ENCODE measurements at places on chromosomes 11 and 22.

DNA sequence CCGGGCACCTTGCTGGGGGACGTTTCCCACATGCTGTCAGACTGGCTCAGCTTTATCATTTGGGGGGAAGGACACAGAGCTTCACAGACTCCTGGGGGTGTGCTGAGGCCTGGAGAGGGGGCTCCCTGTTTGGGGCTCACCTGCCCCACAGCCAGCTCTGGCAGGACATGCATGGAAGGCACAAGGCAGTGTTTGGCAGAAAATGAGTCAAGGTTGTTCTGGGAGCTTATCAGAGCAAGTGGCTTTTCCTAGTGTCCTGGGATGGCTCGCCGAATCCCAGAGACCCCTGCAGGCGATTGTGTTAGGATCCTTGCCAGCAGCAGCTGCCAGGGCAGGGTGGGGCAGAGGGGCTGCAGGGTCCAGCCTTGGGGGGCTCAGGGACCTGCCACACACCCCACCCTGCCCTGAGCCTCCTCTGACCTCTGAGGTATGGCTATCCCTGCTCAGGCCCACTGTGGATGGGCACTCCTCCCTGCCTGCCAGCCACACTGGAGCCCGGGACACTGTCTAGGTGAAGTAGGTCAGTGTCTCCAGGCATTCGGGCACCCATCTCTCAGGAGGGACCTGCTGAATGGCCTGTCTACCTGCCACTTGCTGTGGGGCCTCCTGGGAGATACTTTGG is 1323.0 kb downstream of the BRD1 start:
- DNase-seq: no peak

DNA sequence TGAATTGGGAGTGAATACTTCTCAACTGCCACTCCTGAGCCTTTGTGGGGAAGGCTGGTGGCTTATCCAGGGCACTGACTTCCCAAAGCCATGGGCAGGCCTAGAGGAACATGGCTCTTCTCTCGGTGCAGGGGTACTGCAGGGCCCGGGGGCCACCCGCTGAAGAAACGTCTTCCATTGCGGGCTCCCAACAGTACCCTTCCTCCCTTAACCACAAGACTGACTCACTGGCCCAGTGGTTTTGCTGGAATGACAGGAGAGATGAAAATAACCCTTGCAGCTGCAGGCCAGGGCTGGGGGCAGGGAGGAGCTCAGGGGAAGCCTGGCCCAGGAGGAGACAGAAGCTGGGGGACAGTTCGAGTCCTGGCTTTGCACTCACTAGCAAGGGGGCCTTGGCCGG is 13.5 kb downstream of the TXN2 start:
- DNase-seq: no peak

DNA sequence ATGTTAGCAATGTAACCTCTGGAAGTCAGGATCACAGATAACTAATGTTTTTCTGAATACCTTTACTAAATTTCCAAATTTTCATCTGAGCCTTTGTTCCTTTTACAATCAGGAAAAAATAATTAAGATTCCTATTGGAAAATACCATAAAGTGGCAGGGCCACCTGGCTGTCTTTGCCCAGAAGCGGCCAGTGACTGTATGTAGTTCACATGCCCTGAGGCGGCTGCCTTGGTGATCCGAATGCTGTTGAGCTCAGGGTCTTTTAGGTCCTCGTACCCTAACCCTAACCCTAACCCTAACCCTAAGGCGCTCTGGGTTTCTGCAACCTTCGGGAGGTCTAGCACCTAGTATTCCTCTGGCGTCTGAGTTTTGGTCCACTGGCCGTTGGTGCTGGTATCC is 8.5 kb upstream of the ARFGAP3 start:
- DNase-seq: no peak

DNA sequence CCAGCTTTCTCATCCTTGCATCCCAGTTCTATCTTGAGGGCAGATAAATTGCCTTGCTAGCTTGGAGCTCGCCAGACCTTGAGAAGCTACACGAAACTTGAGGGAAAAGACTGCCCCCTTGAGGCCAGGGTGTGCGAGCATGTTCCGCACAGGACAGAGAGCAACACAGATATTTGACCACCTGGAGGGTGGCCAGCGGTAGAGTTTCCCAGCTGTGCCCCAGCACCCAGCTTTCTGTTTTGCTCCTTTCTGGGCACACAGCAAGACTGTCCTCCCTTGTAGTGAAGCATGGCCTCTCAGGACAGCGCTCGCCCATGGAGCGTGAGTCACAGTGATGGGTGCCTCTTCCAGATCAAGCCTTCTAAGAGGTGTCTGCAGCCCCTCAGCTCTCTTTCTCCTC is 23.5 kb downstream of the SPATA19 start:
- no peak for DNase-seq

DNA sequence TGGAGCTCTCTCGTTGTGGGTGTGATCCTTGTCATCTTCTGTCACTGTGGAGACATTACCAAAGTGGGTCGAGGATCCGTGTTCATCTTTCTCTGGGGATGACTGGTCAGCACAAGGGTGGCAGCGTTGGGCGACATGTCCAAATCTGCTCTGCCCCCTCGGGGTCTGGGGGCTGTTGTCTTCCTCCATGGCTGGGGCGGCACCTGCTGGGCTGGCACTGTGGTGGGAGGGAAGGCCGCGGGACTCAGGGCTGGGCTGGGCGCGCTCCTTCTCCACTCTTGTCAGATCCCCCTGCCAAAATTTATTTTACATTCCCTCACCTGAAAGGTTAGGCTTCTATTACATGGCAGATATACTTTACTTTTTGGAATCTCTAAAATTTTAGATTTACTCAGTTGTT is 96.4 kb downstream of the UVRAG start:
- no peak for DNase-seq

DNA sequence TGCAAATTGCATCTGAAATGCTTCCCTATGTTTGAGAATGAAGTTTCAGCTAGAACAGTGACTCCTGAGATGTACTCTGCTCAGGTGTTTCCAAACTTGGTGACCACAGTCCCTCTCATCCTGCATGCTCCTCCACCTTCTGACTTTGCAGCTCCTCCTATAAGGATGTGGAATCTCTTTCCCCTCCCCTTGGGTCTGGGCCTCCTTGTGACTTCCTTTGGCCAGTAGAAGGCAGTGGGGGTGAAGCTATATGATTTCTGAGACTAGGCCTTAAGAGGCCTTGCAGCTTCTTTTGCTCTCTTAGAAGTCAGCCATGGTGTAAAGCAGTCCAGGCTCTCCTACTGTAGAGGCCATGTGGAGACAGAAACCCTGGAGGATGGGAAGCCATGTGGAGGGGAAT is 50.7 kb downstream of the CSF2RB start:
- no peak for DNase-seq

- DNase-seq: no peak
Observed at GRCh38 chr11:82082976-82083375, 650.7 kb downstream of the FAM181B start.

DNA sequence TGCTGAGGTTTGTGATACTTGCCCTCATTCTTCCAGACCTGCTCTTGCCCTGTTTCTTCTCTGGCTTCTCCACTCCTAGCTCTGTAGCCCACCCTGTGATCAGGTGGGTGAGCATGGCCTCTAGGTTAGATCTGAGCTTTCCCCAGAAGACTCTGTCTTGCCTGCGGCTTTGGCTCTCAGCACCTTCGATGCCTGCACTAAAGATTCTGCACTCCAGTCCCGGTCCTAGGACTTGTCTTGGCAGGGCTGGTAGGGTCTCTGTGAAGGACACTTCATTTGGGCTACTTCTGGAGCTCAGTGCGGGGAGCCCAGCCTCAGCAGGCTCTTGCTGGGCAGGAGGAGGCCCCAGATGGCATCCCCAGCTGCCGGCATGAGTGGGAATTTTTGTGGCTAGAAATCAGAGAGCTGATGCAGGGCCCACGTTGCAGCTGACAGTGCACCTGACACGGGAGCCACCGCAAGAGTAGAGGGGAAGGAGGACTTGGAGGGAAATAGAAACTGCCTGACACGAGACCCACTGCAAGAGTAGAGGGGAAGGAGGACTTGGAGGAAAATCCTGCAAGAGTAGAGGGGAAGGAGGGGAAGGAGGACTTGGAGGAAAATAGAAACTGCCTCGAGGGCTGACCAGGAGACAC is 226.9 kb upstream of the B3GAT1 start:
- no peak for DNase-seq

- no peak for DNase-seq
Observed at GRCh38 chr11:113376156-113376555, 11.4 kb upstream of the ANKK1 start.

DNA sequence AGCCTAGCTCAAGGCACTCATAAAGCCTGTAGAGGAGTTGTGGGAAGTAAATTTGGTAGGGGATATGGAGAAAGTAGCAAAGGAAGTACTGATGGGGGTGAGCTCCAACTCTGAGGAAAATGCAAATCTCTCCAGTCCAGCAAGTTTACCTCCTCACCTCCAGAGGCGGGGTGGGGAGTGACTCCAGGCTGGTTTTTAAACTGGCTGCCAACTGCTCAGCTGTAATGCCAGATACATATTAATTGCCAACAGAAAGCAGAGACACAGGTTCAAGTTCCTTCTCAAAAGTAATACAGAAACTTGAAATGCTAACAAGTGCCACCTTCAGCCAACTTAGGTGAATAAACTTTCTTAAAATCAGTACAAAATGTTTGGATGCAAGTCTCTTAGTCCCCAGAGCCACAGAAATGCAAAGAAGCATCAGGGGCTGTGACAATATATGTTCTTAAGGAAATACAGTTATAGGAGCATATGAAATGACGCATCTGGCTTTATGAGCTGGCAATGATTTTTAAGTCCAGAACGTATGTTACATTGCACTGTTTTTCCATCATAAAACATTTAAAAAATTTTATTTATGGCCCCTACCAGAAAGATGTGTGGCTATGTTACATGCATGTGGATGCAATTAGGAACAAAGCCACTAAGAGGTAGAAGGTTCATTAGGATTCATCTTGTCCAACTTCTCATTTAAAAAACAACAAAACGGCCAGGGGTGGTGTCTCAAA is 436.4 kb upstream of the CCDC90B start:
- no peak for DNase-seq

- DNase-seq: no peak
Observed at GRCh38 chr11:27088353-27088752, 47.7 kb downstream of the BBOX1 start.

DNA sequence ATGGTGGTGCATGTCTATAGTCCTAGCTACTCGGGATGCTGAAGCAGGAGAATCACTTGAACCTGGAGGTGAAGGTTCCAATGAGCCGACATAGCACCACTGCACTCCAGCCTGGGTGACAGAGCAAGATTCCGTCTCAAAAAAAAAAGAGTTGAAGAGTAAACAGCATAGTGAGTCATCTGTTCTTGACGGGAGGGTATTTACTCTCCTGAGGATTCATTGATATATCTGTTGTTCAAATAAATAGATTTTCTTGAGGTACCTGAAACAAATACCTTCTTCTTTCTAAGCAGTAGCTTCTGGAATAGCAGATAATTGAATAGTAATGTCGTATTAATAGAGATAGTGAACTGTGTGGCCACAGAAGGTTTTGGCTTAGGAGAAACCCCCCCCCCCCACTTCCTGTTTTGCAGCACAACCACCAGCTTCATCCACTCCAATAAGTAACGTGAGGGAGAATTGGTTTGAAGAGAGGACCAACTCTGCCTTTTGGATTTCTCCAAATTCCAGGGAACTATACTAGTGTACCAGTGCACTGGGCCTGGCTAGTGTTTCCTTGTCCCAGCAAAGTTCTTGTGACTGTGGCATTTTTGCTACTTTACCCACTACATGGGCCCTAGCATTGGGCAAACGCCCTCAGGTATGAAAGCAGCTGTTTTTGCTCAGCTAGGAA is 90.0 kb downstream of the PRMT3 start:
- DNase-seq: no peak

- DNase-seq: no peak
Observed at GRCh38 chr11:11211186-11211585, 141.9 kb downstream of the CSNK2A3 start.

- DNase-seq: no peak
Observed at GRCh38 chr22:44815099-44816070, 63.0 kb downstream of the ARHGAP8 start.

DNA sequence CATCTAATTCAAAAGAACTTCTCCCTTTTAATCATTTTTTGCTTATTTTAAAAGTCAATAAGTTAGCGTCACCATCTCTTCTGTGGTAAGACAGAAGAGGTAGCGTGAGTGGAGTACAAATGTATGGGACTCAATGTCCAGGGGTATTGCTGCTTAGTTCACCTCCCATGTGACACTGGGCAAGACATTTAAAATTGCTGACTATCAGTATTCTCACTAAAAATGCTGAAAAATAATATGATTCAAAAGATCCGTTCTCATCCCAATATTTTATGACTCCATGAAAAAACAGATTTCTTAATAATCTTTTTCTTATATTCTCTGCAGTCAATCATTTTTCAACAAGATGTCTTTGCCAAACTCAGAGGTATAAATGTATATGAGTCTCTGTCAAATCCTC is 68.1 kb upstream of the LRRC4C start:
- no peak for DNase-seq

DNA sequence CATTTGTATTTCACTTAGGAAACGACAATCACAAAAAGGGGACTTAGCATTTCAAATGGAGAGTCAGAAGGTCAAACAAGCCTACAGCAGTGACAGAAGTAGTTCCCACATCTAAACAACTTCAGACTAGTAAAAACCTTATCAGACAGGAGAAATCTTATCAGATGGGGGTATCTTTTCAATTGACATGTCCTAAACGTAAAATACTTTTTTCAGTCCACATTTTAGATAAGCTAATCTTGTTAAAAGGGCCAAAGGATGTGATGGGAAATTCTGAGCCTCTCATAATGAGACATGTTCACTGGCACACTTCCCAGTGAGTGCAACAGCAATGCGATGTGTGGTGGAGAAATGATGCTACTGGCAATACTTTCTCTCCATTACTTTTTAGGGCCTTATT is 2.4 kb downstream of the MAPK1 start:
- DNase-seq: peak; percentile 42

- DNase-seq: no peak
Observed at GRCh38 chr11:70281156-70281609, 10.7 kb downstream of the PPFIA1 start.

DNA sequence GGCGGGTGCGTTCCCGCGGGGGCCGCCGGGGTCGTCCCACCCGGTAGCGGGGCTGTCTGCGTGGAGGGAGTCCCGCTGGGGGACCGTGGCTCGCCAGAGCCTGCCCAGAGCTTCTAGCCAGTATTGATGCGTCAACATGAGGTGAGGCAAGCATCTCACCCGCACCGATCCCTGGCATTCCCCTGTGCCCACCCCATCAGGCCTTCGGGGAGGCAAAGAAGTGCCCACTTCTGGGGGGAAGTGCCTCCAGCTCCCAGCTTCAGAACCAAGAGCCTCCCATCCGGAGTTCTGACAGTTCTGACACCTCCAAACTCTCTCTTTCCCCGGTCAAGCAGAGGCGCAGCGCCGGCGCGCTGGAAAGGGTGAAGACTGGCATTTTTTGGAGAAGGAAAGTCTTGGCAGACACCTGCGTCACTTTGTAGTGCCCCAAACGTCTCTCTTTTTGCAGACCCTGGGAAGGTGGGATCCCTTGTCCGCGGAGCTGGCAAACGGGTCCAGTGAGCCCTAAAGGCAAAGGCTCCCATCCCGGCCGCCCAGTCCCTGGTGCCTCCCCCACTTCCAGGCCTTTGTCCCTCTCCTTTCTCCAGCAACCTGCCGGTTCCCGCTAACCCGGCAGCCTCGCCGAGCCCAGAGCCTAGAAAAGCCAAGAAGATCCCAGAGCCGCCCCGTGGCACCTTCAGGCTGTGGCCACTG is 3.2 kb upstream of the PAX6 start:
- no peak for DNase-seq

GRCh38 chr11:34784318-34784841 is 131.8 kb downstream of the APIP start:
- DNase-seq: no peak
